ENCODE measurements at places on chromosomes 11 and 22.
A peak's percentile ranks its signal among the peaks of the same experiment; 100 is the strongest.

GRCh38 chr22:26777156-26777801, 119.9 kb downstream of the MIAT start:
- peak; percentile 26 for DNase-seq

DNA sequence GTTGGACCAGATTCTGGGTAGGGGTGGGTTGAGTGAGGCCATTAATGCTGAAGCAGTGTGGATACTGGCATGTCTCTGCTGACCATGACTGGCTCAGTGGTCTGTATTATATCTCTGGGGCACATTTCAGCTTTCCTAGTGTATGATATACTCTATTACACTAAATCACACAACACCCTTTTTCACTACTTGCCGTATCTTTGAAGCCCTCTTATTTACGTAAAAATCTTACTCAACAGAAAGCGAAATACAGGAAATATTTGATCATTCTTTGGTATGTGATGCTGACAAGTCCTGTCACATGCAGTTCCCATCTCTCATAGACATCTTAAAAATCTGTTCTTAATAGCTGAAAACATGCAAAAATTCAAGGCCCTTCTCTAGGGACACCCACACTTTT, 40.3 kb downstream of the OR5B17 start:
- no peak for DNase-seq

DNA sequence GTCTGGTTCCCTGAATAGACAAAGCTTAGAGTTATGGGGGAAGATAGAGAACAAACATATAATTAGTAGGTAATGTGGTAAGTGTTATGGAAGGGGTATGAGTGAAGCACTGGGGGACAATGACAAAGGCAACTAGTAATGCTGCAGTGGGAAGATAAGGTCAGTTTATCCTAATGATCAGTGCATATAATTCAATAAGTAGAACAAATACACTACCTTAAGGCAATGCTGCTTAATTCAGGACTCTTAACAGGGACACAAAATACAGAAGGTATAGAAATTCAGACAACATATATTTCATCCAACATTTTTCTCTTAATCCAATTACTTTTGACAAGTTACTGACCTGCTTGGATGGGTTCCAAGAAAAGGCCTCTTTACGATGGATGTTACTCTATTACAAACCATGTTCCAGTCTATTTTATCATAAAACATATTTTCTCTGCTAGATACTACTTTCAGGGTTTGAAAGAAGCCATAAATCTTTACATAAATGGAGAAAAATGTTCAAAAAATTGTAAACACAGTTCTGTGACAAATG, 1186.2 kb downstream of the LRRC4C start:
- no peak for DNase-seq

GRCh38 chr11:34487430-34487829, 26.2 kb downstream of the ELF5 start:
- no peak for DNase-seq

GRCh38 chr11:81989093-81989492, 744.6 kb downstream of the FAM181B start:
- peak; percentile 95 for DNase-seq

GRCh38 chr11:117997406-117997805, 11.2 kb downstream of the IL10RA start:
- no peak for DNase-seq

DNA sequence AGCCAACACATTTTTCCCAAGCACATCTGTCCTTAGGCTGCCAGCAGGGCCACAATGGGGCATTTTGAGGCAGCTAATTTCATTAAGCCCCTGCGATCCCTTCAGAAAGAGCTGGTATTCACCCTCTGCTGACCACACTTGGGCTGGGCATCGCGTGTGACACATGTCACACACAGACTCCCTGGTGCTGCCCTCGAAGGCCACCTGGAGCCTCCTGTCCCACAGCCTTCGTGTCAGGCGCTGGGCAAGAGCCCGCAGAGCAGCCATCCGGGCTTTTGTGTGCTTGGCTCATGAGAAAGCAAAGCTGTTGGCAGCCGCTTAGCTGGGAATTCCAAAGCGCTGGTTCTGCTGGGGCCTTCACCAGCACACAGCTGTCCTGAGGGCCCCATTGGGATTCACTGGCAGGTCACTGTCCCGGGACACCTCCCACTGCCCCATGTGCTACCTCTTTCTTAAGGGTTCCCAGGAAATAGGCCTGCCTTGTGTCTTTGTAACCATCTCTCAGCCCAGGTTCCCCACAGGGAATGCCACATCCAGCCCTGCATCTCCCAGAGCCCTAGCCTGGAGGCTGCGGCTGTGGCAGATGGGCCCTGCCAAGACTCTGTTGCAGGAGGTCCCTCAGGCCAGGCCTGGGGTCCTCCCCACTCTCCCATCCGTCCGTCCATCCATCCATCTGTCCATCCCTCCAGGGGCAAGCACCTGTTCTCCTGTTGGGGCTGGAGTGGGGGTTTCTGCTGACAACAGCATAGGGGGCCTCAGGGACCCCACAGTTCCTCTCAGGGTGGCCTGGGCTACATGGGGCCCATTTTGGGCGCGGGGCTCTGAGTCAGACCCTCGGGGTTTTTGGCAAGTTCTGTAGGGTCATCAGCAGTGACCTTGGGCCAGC, 4.9 kb downstream of the CLDN5 start:
- DNase-seq: no peak

DNA sequence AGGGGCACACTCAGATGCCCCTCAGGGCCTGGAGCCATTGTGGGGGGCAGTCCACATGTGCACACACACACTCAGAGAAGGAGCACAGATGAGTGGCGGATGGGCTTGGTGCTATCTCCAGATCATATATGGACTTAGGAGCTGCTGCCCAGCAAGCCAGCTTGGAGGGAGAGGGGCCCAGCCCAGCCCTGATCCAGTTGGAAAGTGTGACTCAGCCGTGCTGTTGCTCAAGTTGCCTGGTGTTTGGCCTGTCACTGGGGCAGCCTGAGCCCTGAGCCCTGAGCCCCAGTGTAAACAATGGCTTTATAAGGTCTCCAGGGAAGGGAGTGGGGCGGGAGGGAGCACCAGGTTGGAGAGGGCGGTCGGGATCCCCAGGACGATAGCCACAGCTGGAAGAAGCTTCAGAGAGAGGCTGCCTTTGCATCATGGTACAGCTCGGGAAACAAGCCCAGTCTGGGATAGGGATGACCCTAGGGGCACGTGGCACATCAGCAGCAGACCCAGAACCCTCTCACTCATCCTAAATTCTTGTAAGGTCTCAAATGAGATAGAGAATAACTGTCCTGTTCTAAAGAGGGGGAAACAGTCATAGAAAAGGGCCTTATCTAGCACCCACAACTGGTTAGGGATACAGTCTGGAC, 4.8 kb downstream of the SELENOM start:
- DNase-seq: peak; percentile 90

DNA sequence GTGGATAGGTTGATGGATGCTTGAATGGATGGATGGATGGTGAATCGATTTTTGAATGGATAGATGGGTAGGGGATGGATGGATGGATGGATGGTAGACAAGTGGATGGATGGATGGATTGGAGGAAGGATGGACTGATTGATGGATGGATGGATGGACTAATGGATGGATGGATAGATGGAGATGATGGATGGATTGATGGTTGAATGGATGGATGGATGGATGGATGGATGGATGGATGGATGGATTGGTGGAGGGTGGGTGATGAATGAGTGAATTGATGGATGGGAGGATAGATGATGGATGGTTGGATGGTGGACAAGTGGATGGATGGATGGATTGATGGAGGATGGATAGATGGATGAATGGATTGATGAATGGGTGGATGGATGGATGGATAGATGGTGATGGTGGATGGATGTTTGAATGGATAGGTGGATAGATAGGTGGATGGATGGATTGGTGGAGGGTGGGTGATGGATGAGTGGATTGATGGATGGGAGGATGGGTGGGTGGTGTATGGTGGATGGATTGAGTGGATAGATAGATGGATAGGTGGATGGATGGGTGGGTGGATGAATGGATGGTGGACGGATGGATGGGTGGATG, 1140.9 kb downstream of the BRD1 start:
- no peak for DNase-seq

- DNase-seq: no peak
These were observed 3.1 kb upstream of the IRAG1 start for GRCh38 chr11:10696468-10697322.

- peak; percentile 50 for DNase-seq
These were observed 12.1 kb downstream of the LRFN4 start for GRCh38 chr11:66868726-66869566.
